Lower leg skin (tissue), 4 donors: ENCODE measurements at places on chromosomes 12 and 14.

DNA sequence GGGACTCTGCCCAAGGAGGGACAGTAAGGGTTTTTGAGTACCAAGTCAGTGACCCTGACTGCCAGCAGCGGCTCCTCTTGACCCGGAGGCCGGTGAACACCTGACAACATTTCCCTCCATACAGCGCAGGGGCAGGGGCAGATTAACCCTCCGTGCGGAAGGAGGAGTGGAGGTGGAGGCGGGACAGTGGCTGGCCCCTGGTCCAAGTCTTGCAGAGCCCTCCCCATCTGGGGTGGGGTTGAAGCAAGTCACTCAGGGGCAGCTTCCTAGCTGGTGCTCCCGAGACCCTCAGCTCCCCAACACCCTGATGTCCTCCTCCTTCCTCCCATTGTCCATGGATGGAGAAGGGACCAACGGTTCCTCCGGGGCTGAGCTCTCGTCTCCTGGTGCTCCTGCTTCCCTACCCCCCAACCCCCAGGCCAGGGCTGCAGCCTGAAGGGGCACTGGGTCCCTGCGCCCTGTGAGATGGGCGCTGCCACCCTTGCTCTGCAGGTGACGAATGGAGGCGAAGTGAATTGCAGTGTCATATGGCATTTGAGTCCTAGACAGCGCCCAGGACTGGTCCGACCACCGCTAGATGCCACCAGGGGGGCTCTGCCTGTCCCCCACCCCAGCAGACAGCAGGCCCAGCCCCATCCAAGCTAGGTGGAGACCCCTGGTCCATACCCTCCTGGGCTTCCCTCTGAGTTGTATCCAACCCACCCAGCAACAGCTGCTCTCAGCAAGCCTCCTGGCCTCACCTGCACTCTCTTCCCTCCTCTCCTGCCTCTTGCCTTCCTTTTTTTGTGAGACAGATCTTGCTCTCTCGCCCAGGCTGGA lies 7.0 kb upstream of the AMN start:
- no peak for DNase-seq

GRCh38 chr14:58807191-58807590 lies 169.4 kb downstream of the DACT1 start:
- no peak for DNase-seq

DNA sequence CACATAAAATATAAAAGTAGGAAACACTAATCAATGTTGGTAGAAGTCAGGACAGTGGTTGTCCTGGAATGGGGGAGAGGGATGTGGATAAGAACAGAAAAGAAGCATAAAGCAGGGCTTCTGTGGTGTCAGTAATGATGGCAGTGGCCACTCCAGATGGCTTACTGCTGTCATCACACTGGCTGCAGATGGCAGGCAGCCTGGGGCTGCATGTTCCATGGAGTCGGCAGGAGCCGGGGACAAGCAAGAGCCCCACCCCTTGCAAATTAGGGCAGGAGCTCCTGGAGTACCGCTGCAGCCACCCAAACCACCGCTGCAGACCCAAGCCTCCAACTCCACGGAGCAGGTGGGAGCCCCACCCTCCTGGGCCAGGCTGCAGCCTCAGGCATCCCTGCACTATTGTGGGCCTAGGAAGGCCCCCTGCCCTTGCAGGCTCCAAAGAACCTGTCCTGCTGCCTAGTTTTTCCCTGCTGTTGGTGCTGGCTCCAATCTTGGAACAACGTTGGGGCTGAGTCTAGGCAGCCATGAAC lies 28.8 kb upstream of the SLC5A8 start:
- no peak for DNase-seq

DNA sequence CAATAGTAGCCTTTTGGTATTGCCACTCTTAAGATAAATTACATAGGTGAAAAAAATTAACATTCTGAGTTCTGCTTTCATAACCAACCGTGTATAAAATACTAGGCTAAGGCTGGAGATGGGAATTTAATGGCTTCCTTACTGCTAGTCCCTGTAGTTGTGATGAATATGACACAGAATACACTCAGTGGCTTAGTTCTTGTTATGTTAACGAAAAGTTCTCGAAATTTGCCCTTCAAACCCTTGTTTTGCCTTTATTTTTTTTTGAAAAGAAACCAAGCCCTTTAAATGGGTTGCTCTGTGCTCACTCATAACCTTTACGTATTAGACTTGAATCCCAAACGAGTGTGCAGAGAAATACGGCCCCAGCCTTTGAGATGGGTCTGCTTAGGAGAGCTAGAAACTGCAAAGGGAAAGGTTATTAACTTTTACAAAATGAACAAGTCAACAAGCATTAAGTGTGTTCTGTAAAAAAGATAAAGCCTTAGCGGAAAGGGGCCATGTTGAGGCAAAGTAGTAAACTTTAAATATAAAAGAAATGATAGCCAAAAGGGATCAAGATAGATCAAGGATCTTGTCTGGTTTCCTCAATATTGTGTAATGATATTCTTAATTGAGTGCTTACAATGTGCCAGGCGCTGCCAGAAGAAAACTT lies 1.7 kb downstream of the NUDT4 start:
- DNase-seq: no peak

GRCh38 chr12:51590347-51591015 lies 552 bp upstream of the SCN8A start:
- no peak for DNase-seq

- DNase-seq: no peak
Measured at GRCh38 chr12:111705672-111706071, 19.8 kb downstream of the ACAD10 start.

- DNase-seq: no peak
Measured at GRCh38 chr12:10016881-10017280, 6.5 kb downstream of the CLEC12B start.

DNA sequence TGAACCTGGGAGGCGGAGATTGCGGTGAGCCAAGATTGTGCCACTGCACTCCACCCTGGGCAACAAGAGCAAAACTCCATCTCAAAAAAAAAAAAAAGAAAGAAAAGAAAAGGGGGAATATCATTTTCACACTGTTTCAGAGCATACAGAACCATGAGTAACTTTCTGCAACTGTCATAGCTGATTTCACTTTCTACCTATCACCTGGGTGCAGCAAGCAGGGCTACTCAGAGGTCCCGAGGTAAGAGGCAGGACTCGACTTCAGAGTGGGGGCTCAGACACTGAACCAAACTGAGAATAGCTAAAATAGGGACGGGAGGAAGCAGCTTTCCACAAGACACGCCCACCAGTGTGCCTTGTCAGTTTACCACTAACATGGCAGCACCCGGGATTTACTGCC lies 29.8 kb downstream of the OR10P1 start:
- DNase-seq: peak; percentile 50

- DNase-seq: peak; percentile 94
Measured at GRCh38 chr14:95313707-95314106, 6.0 kb downstream of the CLMN start.

DNA sequence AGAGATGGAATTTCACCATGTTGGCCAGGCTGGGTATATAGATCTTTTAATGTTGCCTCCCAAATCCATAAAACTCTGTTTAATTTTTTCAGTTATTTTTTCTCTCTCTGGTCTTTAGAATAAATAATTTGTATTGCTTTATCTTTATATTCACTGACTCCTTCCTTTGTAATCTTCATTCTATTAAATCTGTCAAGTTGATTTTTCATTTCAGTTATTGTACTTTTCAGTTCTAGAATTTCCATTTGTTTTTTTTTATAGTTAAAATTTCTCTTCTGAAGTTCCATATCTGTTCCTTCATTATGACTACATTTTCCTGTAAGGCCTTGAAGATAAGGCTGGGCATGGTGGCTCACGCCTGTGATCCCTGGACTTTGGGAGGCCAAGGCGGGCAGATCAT lies 13.6 kb upstream of the SPPL3 start:
- no peak for DNase-seq

GRCh38 chr12:2503762-2504161 lies 291.0 kb upstream of the FKBP4 start:
- DNase-seq: no peak

DNA sequence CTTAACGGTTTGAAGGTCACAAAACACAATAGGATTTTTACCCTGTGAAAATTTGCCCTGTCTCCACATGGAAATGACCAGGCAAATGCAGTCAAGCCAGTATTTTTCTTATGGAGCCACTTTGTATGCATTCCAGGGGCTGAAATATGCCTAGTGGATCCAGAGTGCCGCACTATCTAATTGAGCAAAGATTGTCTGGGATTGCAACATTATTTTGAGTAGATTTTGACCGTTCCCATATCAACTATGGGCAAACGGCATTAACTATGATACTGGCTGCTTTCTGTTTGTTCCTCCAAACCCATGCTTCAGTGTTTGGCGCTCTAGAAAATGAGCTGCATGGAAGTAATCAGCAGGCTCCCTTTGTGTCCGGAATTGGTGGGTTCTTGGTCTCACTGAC lies 223.0 kb downstream of the BTG1 start:
- no peak for DNase-seq

DNA sequence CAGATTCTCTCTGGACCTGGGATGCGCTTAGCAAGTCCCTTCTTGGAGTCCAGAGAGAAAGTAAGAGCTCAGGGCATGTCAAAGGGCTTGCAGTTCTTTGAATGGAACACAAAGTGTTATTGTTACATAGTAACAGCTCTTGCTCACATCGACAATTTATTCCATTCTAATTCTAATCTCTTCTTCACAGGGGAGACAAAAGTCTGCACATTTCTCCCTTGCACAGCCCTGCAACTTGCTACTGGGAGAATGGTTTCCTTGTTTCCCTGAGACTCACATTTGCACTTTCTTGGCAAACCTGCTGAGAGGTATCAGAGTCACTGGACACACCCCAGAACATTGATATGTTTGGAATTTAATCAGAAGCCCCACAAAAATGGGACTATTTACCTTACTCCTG lies 209.9 kb upstream of the IGF1 start:
- no peak for DNase-seq

DNA sequence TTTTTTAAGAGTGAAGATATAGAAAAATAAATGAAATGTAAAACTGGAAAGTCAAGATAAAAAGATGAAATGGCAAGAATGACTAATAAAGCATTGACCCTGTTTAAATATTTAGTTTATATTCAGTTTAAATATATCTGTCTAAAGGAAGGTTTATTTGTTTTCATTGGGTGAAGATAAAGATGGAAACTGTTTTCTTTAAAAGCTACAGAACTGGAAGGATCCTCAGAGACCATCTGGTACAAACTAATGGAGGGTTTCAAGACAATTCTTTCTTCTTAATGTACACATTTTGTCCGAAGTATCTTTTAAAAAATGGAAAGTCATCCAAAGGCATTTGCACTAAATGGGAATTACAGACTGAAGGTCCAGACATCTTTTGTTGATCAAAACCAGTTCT lies 142.6 kb downstream of the EPS8 start:
- no peak for DNase-seq

GRCh38 chr14:71739273-71739990 lies 192.8 kb upstream of the RGS6 start:
- no peak for DNase-seq

GRCh38 chr14:104441275-104442106 lies 138.1 kb upstream of the C14orf180 start:
- peak; percentile 80 for DNase-seq

GRCh38 chr14:104253901-104254353 lies 115.5 kb downstream of the KIF26A start:
- DNase-seq: no peak

- no peak for DNase-seq
Measured at GRCh38 chr12:100229036-100229635, 28.5 kb downstream of the ACTR6 start.

- DNase-seq: no peak
Measured at GRCh38 chr14:92768795-92769194, 20.4 kb upstream of the LGMN start.

- DNase-seq: no peak
Measured at GRCh38 chr14:105177082-105177481, 4.0 kb downstream of the NUDT14 start.

DNA sequence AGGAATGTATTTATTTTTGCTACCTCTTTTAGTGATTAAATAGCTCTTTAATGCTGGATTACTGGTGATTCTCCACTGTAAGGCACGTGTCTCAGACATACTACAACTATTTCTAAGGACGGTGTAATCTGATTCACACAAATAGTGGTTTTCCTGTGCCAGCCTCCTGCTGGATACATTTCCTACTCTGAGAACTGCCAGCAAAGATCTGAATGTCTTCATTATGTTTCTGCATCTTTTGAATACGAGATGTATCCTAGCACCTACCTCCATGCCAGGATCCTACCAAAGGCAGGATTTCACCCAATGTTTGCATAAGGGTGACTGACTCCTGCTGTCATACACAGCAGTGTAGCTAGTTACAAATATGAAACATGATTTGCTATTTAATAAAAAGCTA lies 120.6 kb downstream of the PRICKLE1 start:
- DNase-seq: no peak

DNA sequence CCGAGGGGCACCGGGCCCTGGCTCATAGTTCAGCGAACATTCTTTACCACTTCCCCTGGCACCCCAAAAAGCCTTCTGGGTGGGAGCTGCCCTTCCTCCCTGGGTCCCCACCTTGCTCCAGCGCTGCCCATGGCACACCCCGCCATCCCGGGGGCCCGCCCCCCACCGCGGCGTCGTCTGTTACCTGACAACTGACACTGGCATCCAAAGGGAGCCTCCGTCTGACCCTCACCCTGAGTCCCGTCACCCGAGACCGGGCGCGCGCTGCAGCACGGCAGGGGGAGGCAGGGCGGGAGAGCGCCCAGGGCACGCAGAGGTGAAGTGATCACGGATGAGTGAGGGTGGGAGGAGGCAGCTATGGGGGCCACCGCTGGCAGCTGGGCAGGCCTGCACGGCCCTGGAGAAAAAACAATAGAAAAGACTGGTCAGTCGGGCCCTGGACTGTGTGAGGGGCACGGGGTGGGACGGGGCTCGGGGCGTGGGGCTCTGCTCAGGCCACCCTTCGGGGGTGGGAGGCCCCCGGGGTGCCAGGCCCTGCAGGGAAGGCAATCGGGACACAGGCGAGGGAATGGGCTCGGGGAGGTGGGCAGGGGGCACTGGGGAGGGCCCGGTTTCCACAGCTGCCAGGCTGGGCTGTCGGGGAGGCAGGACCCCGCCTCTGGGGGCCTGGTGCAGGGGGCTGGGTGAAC lies 40.7 kb downstream of the BCL11B start:
- no peak for DNase-seq

DNA sequence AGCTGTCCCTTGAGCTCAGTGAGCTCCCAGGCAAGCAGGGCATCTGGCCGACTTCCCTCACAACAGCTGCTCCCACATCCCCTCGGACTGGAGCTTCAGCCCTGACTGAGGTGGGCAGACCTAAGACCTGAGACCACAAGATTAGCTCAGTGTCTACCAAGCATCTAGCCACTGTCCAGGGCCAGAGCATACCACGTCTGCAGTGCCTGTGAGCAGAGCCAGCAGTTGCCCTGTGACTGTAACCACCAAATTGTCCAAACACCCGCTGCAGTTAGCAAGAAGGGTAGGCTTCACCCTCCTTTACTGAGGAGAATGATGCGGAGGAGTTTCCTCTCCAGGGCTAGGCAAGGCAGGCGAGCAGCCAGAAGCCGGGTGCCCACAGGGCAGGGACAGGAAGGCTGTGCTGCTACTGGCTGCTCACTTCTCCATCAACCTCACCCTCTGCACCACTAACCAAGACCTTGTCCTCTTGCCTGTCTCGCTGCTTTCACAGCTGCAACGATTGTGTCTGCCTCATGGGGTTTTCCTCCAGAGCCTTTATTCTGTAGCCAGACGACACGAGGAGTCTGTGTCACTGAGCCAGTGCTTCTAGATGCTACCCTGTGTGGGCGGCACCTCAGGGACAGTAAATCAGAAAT lies 53.9 kb downstream of the ANAPC7 start:
- no peak for DNase-seq
